ENCODE measurements at places on chromosomes 13 and 19.

DNA sequence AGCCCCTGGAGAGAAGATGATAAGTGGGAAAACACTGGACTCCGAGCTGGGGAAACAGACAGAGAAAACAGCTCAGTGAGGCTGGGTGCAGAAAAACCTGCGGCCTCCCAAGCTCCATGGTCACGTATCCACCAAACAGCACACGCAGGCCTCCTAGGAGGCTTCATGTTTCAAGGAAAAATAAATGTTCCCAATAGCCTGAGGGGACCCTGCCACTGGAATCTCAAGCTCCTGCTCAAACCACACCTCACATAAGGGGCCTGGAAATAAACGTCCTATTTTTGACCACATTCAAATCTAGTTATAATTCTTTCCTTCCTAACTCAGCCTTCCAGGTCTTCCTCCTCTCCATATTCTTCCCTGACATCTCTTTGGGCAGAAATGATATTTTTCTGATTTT, 225.7 kb downstream of the ABCC4 start:
- no peak for DNase-seq

- DNase-seq: no peak
Measured at GRCh38 chr13:32254416-32254815, 60.7 kb downstream of the ZAR1L start.

GRCh38 chr13:89568276-89568675, 1779.2 kb upstream of the MIR17HG start:
- no peak for DNase-seq

DNA sequence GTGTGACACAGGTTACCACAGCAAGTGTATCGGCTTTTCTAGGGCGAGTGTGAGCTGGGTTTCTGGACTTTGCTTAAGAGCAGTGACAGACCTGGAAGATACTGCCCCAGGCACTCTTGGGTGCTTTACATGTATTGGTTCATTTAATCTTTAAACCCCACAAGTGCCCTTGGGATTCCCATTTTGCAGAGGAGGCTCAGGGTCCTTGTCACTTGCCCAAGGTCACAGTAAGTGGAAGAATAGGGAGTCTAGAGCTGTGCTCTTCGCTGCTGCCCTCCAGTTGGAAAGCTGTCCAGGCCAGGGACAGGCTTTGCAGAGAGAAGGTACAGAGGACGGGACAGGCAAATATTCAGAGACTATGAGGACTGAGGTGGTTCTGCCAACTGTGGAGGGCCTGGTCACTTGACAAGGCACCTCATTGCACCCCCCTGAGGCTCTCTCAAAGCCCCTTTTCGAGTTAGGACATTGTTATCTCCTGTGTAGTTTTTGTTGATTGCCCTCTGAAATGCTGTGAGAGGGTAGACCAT, 42.4 kb downstream of the BBC3 start:
- no peak for DNase-seq

GRCh38 chr13:43720780-43721397, 65.9 kb downstream of the ENOX1 start:
- DNase-seq: no peak

- no peak for DNase-seq
Measured at GRCh38 chr13:42396501-42396900, 124.5 kb downstream of the AKAP11 start.

GRCh38 chr13:111575719-111576118, 255.3 kb downstream of the TEX29 start:
- DNase-seq: no peak

- no peak for DNase-seq
Measured at GRCh38 chr13:50098693-50099092, 83.4 kb downstream of the KCNRG start.

DNA sequence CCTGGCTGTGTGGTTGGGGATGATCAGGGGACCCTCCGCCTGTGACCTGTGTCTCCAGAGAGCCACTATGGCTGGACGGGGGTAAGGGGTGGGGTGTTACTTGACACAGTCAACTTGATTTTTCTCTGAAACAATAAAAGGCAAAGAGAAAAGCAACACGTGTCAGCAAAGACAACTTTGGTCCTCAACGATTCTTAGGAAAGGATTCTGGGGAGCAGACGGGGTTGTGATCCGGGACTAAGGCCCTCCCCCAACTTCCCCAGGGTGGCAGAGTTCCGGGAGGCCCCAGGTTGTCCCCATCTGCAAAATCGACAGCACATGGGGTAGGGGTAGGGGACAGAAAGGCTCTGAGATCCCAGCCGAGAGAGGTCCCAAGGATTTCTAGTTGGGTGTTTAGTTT, 46.2 kb downstream of the COLGALT1 start:
- DNase-seq: no peak

DNA sequence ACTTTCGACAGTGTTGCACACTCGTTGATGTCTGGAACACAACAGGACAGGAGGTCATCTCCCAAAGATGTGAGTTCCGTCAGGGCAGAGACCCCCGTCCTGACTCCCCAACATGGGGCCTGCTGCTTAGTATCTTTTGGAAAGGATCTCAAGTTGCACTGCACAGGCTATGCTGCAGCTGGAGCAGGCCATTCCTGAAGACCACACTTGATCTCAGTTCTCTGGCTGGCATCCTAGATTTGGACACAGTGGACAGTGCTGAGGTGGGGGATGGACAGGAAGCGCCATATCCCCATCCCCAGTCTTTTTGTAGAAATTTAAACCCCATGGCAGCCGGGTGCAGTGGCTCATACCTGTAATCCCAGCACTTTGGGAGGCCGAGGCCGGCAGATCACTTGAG, 5.9 kb downstream of the ADGRE2 start:
- DNase-seq: no peak

DNA sequence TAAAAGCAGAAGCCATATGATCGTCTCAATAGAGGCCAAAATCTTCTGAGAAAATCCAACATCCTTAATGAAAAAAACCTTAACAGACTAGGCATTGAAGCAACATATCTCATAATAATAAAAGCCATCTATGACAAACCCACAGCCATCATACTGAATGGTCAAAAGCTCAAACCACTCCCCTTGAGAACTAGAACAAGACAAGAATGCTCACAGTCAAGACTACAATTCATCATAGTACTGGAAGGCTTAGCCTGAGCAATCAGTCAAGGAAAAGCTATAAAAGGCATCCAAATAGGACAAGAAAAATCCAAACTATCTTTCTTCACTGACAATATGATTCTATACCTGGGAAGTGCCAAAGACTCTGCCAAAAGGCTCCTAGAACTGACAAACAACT, 2668.2 kb upstream of the PCDH20 start:
- no peak for DNase-seq

GRCh38 chr13:75180805-75181455, 301.0 kb downstream of the TBC1D4 start:
- no peak for DNase-seq

- no peak for DNase-seq
Measured at GRCh38 chr13:48748681-48749080, 95.0 kb downstream of the CYSLTR2 start.

DNA sequence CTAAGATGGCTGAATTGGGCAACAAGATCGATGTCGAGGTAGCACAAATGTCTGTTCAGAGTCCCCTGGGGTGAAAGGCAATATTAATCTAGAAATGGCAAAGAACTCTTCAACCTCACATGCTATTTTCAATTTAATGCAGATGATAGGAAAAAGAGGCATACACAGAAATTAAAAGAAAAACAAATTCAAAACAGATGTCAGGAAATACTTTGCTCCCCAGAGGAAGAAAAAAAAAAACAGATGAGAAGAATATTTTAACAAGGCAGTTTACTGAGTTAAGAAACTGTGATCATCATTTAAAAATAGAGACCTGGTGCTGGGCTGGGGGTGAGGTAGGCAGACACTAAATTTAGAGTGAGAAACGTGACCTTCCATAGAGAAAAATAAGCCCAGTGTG, 421.9 kb upstream of the ARGLU1 start:
- no peak for DNase-seq

DNA sequence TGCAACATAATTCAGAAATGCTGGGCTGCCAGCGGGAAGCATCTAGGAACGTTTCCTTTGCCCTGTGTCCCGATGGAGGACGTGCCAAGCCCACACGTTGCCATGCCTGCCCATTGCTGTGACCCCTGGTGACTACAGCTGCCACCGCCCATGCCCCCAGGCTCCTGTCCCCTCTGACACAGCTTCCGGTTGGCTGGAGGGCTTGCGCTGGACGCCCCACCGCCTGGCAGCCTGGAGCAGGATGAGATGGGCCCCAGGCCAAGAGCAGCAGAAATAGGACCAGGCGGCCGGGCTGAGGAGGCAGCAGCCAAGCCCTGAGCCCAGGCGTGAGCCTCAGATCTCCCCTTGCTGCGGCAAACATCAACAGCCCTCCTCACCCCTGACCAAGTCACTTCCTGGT, 125.9 kb downstream of the COL4A2 start:
- DNase-seq: no peak

DNA sequence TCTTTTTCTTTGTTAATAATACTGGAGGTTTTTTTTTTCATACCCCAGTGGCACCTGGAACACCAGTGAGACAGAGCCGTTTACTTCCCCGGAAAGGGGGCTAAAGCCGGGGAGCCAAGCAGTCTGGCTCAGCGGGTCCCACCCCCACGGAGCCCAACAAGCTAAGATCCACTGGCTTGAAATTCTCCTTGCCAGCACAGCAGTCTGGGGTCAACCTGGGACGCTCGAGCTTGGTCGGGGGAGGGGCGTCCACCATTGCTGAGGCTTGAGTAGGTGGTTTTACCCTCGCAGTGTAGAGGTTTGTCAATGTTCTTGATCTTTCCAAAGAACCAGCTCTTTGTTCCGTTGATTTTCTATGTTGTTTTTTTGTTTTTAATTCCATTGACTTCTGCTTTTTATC, 94.6 kb upstream of the DIAPH3 start:
- no peak for DNase-seq

DNA sequence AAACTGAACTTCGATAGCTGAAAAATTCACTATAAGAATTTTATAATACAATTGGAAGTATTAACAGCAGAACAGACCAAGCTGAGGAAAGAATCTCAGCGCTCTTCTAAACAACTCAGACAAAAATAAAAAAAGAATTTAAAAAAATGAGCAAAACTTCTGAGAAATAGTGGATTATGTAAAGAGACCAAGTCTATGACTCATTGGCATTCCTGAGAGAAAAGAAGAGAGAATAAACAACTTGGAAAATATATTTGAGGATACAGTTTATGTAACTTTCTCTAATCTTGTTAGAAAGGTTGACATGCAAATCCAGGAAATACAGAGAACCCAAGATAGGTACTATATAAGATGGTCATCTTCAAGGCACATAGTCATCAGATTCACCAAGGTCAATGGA, 25.4 kb downstream of the SLC25A15 start:
- no peak for DNase-seq

GRCh38 chr13:80841414-80841813, 500.5 kb upstream of the SPRY2 start:
- no peak for DNase-seq

DNA sequence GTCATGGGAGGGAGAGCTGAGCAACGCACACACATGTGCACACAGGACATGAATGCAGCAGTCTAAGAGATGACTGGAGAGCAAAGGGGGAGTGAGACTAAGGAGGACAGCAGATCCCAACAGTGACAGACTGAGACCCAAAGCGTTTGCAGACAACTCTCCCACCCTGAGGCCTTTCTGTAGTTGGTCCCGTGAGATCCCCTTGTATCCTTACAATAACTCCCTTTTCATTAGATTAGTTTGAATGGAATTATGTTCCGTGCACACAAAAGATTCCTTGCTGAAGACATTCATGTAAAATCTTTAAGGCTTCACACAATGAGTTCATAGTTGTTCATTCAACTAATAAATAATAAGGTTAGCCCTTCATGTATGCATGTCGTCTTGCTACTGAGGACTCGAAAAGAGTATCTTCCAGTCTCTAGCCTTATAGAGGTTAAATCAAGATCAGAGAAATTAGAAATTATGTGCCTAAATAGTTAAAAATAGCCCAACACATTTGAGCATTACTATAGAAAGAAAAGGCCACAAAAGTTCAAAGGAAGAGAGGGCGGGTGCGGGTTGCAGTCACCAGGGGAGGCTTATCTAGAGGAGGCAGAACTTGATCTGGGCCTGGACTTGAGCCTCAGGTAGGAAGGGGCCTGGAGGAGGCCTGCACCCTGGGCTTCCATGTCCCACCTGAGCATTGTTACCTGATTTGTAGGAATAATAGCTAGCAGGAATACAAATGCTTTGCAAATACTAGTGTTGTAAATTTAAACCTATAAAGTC, 3.1 kb upstream of the GTF3A start:
- DNase-seq: no peak

GRCh38 chr13:37027639-37028038, 27.1 kb downstream of the EXOSC8 start:
- no peak for DNase-seq

DNA sequence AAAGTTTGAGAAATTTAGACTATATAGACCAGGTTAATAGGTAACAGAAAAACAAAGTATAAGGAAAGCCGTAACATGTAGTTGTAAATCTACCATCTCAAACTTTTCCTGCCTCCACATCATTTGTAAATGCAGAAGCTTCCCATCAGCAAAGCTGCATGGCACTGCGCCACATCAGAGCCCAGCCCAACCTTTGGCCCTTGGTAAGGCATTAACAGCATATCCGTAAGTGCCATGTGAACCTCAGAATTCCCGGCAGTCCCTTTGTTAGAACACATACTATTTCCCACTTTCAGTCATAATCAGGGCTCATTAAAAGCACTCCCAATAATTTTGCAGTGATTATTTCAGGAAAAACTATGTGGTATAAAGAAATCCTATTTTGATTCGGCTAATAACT, 51.6 kb downstream of the MPHOSPH8 start:
- no peak for DNase-seq

GRCh38 chr19:7670150-7670783, 1.4 kb downstream of the RETN start:
- no peak for DNase-seq

DNA sequence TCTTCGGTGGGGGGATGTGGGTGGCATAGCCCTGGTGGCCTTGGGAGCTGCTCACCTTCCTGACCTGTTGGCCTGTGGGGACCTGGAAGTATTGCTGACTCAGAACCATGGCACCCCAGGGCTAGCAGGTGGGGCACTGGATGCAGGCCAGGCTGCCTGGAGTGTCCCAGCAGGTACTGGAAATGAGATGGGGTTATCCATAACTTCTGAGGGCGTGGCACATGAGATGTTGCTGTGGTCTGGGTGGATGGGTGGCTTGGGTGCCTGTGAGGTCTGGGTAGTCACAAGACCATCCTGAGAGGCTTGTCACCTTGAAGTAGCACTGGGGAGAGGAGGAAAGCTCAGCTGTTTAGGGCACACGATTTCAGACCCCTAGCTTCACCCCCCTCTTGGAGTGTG, 636 bp upstream of the RNF225 start:
- no peak for DNase-seq

DNA sequence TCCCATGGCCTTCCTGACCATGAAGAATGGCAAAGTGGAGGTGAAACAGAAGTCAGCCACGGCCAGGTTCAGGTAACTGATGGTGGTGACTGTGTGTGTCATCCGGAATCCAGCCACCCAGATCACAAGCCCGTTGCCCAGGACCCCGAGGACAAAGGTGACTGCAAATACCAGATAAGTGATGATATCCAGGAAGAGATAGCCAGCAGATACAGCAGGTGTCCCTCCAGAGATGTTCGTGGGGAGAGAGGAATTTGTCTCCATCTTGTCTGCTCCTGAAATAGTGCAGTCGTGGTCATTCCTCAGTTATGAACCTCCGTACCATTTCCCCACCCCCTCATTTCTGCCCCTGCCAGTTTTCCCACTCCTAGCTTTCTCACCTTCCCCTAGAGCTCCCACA, 4.9 kb downstream of the FPR1 start:
- DNase-seq: no peak
